ENCODE measurements at places on chromosomes 7 and 10. TPM values are rescaled to one million over a fixed set of nuclear protein-coding genes. Genes with fewer than 3 reads are reported as not detected.

The PIK3AP1 gene
- 1.5 TPM for total RNA-seq

The CAMK2B gene
- 76.7 TPM for total RNA-seq

The KLF14 gene
- total RNA-seq: not detected

The MYH16 gene
- total RNA-seq: not detected

The TMEM270 gene
- not detected for total RNA-seq

The SPDYE3 gene
- not detected for total RNA-seq

The MGAM2 gene
- total RNA-seq: under 0.01 TPM

The GSTO2 gene
- total RNA-seq: 1.7 TPM

The PPP1R17 gene
- total RNA-seq: 3.0 TPM

The RASA4B gene
- total RNA-seq: 7.1 TPM

The DCLRE1A gene
- 12.5 TPM for total RNA-seq

The PRSS2 gene
- total RNA-seq: not detected

All from temporal lobe (tissue), 4 donors.